Activated gamma-delta T cell treated with Interleukin-2 at 50 U/mL for 16 hours (primary cell): ENCODE measurements at places on chromosomes 2 and 18.

DNA sequence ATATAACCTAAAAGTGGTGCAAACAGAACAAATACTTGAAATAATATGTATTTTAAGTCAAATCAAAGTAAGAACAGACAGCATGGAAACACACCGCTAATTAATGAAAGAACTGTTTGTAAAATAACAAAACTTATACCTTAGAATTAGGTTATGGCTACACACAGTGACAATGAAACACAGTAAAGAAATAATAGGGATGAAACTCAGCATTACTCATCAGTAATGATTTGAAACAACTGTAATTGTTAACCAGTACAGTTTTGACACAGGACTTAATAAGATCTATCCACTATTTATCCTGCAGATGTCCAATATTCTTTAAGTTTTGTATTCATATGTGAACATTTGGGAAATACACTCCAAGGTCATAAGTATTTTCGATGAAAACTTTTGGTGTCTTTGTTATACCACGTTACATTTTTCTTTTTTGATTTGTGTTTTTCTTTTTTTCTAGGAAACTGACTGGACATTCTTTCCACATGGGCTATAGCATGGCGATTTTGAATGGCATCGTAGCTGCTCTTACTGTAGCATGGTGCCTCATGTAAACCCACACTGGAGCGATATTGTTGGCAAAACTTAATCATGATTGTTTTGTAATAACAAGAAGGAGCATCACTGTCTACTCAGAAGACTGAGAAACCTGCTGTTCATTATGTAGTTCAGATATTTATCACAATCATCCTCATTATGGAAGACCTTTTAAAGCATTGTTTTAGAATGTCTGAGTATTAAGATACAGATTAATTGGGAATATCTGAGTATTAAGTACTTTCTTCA lies 41.1 kb downstream of the ARL6IP6 start:
- no peak for DNase-seq

DNA sequence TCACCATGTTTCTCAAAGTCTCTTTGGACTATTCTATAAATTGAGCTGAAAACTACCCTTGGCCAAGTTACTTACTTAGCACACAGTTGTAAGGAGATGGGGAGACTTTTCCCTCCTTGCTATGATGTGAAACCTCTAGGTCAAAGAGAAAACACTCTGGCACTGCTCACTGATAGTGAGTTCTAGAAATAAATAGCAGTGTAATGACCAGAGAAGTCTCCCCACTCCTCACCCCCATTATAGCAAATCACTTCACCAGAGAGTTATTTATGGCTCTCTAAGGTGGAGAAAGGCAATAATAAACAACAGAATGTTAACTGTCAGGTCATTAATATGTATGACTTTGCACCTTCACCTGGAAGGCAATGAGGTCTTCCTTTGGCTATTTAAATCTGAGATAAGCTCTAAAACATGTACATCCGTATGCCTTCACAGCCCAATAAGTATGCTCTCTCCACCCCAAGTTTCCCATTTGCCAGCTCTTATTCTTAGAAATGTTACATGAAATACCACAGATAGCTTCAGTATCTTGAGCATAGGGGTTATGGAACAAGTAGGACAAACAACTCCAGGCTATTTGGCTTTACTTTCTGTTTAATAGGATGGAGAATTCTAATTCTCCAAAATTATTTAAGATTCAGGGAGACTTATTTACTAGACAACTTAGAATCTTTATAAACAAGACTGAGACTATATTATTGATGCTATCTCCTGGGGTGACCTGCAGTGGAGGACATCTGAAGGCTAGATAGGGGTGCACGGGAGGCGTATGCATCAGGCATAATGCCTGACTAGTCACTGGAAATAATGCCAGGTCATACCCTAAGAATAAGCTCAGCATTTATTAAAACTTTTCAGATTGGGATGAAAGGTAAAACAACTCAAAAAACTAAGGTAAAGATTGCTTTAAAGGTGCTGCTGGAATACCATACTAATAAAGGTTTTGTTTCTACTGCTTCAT lies 65.3 kb upstream of the DTNB start:
- no peak for DNase-seq

DNA sequence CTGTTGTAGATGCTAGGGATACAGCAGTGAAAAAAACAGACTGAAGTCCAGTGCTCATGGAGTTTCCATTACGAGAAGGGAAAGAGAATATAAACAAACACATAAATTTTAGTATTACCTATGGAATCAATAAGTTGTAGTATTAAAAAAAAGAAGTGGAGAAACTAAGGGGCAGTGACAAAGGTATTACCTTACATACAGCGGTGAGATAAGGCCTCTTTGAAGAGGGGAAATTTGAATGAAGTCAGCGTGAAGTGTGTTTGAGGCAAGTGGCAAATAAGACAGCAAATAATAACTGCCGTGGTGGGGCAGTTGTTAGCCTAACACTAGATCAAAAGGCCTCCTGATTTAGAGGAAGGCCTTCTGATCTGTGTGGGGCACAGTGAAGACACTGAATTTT lies 57.9 kb downstream of the TLK1 start:
- DNase-seq: no peak

DNA sequence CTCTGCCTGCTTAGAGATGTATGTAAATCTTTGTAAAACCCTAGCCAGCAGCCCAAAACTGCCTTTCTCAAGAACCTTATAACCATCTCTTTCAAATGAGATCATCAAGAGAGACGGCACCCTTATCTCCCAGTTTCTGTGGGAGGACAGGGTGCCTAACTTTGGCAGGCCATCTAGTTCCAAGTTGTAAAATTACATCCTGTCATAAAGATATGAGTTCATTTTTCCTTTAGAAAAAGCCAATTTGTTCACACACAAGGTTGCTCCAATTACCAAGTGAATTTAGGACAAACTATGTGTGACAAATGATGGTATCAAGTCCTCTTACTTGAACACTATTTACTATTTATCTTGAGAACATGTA lies 65.3 kb downstream of the MEMO1 start:
- DNase-seq: no peak

DNA sequence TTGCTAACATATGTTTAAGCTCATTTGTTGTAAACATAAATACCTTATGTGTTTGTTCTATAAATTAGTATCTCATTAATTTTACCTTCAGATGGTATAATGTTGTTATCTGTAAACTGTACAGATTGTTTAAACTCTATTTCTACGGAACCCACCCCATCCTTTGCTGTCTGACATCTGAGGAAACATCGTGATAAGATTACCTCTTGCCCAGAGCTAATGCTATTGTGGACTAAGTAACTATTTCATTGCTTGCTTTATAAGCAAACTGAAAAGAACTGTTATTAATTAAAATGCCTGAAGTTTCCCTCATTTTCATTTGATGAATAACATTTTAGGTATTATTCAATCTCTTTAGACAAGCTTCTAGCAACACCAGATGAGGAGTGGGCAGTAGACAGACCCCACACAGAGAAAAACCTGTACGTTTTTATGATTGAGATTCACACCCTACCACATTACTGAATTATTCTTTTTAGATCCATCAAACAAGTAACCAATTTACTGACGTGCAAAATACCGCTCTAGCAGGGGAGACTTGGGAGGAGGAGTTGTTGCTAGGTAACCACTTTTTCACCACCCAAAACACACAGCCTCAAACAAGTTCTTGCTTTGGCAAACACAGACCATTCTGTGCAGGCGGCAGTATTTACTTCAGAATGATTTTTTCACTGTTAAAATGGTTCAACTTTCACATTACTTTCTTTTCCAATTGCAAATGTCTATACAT lies 1.9 kb upstream of the SYT4 start:
- no peak for DNase-seq

GRCh38 chr2:96109361-96109680 lies 7.0 kb downstream of the ADRA2B start:
- no peak for DNase-seq

GRCh38 chr2:47072728-47073191 lies 82.3 kb downstream of the STPG4 start:
- no peak for DNase-seq

- DNase-seq: no peak
Observed at GRCh38 chr2:233481368-233482142, 85.0 kb downstream of the USP40 start.

- no peak for DNase-seq
Observed at GRCh38 chr2:101644842-101645383, 52.6 kb upstream of the MAP4K4 start.

DNA sequence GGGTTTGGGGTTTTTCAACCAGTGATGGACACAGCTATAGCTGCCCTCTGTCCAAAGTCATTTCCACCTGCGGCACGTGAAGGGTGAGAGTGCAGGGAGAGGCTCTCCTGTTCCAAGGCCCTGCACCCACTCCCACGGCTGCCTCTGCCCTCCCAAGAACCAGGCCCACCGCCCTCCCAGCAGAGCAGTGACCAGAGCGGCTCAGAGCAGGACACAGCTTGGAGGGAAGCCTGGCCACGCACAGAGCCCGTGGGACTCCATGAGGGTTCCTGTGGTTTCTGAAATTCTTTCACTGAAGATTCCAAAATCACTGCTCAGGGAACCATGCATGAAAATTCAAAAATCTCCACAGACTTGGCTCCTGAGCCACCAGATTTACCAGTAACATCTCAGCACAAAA lies 67.3 kb upstream of the SALL3 start:
- no peak for DNase-seq

- DNase-seq: no peak
Observed at GRCh38 chr2:47035615-47036488, 119.3 kb downstream of the STPG4 start.

GRCh38 chr2:106054321-106054720 lies 139.8 kb downstream of the UXS1 start:
- DNase-seq: no peak

- no peak for DNase-seq
Observed at GRCh38 chr2:173860566-173860965, 104.6 kb downstream of the SP3 start.

DNA sequence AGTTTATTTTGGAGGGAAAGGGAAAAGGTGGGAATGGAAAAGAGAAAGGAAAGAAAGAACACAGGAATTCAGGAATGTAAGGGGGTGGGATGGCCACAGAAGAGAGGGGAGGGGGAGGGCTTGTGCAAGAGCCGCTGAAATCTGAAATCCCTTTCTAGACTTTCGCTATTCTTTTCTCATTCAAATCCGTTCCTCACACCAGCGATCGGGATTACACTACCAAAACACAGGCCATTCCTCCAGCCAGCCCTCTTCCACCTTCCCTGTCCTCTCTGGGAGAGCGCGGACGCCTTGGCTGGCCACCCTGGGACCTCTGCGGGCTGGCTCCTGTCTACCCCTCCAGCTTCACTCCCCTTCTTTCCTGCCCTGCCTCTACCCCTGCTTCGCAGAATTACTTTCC lies 102.3 kb downstream of the CDCA7 start:
- no peak for DNase-seq

DNA sequence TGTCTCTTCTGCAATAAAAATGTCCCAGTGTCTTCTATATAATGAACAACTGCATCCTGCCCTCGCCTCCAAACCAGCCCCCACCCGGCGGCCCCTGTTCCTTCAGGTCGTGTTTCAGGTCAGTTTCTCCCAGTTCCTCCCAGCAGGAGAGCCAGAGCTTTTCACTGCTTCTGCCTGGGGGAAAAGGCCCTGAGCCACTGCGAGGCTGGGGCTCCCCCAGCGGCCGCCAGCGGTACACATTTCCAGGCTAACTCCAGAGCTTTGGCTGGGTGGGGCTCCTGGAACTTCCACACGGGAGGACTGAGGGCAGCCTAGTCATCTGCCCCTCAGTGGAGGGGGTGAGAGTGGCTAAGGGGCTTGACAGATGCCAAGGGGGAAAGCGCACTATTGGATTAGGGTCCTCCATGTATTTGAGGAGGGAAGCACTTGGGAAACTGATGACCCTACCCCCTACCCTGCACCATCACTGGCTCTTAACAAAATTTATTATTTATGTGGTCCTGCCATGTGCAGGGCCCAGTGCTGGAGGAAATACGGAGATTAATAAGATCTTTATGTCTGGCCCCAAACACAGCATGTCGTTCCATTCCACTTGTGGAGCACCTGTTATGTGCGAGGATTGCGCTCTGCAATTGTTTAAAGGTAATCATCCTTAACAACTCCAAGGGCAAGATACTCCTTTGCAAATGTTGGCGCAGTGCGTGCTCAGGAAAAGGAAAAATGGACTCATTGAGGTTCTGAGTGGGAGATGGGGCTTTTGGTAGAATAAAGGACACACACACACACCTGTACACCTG lies 17.3 kb upstream of the CYS1 start:
- DNase-seq: peak; percentile 26

GRCh38 chr2:168320267-168320666 lies 72.9 kb upstream of the STK39 start:
- DNase-seq: no peak

GRCh38 chr2:199480966-199481365 lies 23.2 kb upstream of the SATB2 start:
- DNase-seq: no peak

- no peak for DNase-seq
Observed at GRCh38 chr18:10928011-10928771, 221.2 kb downstream of the PIEZO2 start.

GRCh38 chr2:2269989-2270562 lies 61.0 kb downstream of the MYT1L start:
- no peak for DNase-seq

DNA sequence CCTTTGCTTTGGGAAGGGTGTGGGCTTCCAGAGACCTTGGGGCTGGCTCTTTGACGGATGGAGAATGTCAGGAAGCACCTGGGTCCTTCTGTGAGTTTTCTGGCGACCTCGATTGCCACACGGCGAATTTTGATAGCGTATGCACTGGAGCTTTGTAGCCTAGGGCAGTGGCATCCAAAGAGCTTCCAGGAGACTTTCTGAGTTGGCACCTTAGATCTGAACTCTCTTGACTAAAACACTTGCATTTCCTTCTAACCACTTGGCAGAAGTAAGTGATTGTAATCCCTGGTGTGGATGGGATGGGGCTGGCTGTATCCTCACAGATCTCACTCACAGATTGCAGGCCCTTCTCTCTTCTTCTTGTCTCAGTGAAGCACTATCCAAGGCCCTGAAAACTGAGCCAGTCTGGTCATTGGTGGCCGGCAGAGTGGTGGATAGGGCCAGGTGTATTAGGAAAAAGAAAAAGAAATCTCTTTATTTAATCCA lies 7.8 kb downstream of the RNF144A start:
- DNase-seq: no peak

- no peak for DNase-seq
Observed at GRCh38 chr18:30446605-30447004, 595.9 kb downstream of the DSC3 start.

- peak; percentile 62 for DNase-seq
Observed at GRCh38 chr2:11863513-11864328, 117.3 kb downstream of the LPIN1 start.

GRCh38 chr2:236166796-236167296 lies 1.3 kb downstream of the GBX2 start:
- DNase-seq: no peak

- DNase-seq: no peak
Observed at GRCh38 chr2:175220075-175220474, 38.6 kb upstream of the ATP5MC3 start.
